ENCODE measurements at places on chromosomes 5 and 9. TPM values are rescaled to one million over a fixed set of nuclear protein-coding genes. Genes with fewer than 3 reads are reported as not detected.

SLC6A18 gene
- not detected for total RNA-seq

CDH12 gene
- total RNA-seq = not detected

COL23A1 gene
- not detected for total RNA-seq

NME5 gene
- total RNA-seq = not detected

ADCY2 gene
- not detected for total RNA-seq

- no peak overlapping the region for H3K4me3 ChIP-seq
- no peaks in the 10 kb centered on the region for H3K36me3 ChIP-seq
- no peaks in the 10 kb centered on the region for H3K27me3 ChIP-seq
Measured at GRCh38 chr9:115328677-115329076, 210.7 kb upstream of the TNC start.

GRCh38 chr9:93477397-93477796 lies 24.0 kb upstream of the FAM120AOS start:
- peaks cover 27% of the 10 kb centered on the region for H3K4me1 ChIP-seq
- no peak overlapping the region for H3K27ac ChIP-seq
- no peak overlapping the region for H3K4me3 ChIP-seq
- DNase-seq = no peak

DNA sequence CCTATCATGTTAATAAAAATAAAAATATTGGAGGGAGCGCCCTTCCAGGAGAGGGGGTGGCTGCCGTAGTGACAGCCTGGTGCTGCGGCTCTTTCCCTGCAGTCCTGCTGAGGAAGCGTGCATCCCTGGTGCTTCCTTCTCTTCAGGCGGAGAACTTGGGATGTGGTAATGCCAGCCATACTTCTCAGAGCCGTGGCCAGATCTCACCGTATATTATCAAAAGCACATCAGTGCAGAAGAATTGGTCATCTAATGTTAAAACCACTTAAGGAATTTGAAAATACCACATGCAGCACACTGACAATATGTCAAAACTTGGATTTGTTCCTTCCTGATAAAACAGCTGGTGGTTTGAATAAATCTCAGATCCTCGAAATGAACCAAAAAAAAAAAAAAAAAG lies 17.7 kb downstream of the C9orf40 start:
- H3K36me3 ChIP-seq = no peaks in the 10 kb centered on the region
- H3K27ac ChIP-seq = no peak overlapping the region
- no peaks in the 10 kb centered on the region for H3K4me1 ChIP-seq
- no peak for DNase-seq
- H3K4me3 ChIP-seq = no peak overlapping the region
- peaks cover 22% of the 10 kb centered on the region for H3K27me3 ChIP-seq

DNA sequence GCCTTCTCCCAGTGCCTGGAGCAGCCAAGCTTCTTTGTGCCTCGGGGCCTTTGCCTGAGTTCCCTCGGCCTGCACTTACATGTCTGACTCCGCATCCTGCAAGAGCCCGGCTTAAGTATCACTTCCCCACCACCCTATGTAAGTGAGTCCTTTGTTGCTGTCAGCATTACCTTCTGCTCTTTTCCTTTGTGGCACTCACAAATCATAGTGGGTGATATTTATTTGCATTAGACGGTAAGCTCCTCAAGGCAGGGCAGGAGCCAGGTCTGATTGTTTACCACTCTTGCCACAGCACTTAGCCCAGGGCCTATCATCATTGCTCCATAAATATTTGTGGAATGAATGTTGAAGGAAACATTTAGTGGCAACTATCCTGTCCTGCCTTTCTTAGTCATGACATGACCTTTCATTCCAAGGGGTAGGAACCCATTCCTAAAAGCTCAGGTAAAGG lies 4.8 kb downstream of the GM2A start:
- H3K36me3 ChIP-seq = peaks cover 14% of the 10 kb centered on the region
- DNase-seq = no peak
- H3K27me3 ChIP-seq = no peaks in the 10 kb centered on the region
- H3K4me1 ChIP-seq = peaks cover 31% of the 10 kb centered on the region
- H3K27ac ChIP-seq = no peak overlapping the region
- no peak overlapping the region for H3K4me3 ChIP-seq

DNA sequence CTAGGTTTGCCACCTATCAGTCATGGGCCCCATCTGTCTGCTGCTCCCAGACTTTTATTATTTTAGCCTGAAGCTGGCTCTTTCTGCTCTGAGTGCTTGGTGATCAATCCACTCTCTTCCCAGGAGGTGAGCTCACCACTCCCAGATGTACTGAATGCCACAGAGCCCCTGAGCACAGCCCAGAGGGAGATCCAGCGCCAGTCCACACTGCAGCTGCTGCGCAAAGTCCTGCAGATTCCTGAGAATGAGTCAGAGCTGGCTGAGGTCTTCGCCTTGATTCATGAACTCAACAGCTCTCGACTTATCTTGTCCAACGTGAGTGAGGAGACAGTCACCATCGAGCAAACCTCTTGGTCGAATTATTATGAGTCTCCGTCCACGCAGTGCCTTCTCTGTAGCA lies 36.0 kb downstream of the HMGXB3 start:
- H3K27me3 ChIP-seq = no peaks in the 10 kb centered on the region
- DNase-seq = no peak
- H3K36me3 ChIP-seq = peaks cover 82% of the 10 kb centered on the region
- H3K4me3 ChIP-seq = no peak overlapping the region
- no peaks in the 10 kb centered on the region for H3K4me1 ChIP-seq
- H3K27ac ChIP-seq = no peak overlapping the region

- peaks cover 2% of the 10 kb centered on the region for H3K27me3 ChIP-seq
- H3K4me3 ChIP-seq = no peak overlapping the region
- no peak for DNase-seq
Measured at GRCh38 chr9:134871697-134872340, 8.8 kb upstream of the FCN2 start.

GRCh38 chr5:57431759-57432158 lies 50.9 kb downstream of the ACTBL2 start:
- H3K36me3 ChIP-seq = no peaks in the 10 kb centered on the region
- no peak overlapping the region for H3K27ac ChIP-seq
- peaks cover 2% of the 10 kb centered on the region for H3K27me3 ChIP-seq
- no peak for DNase-seq

DNA sequence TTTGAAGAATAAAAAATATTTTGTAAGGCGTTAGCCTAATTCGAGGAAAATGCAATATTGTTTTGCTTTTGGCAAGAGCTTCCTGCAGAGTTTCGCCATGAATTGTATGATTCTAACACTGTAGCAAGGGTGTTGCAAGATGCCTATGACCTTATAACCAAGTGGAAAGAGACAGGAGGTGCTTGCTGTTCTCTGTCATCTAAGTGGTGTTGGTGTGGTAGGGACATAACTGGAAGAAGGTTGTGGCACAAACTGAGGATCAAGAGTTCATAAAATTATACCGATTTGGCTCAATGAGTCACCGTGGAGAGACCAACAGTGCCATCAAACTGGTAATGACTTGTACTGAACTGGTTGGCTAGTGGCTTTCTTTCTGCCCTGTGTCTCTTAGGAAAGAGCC lies 6.3 kb downstream of the STC2 start:
- H3K27ac ChIP-seq = no peak overlapping the region
- DNase-seq = no peak
- H3K27me3 ChIP-seq = peaks cover 2% of the 10 kb centered on the region
- peaks cover 92% of the 10 kb centered on the region for H3K36me3 ChIP-seq

DNA sequence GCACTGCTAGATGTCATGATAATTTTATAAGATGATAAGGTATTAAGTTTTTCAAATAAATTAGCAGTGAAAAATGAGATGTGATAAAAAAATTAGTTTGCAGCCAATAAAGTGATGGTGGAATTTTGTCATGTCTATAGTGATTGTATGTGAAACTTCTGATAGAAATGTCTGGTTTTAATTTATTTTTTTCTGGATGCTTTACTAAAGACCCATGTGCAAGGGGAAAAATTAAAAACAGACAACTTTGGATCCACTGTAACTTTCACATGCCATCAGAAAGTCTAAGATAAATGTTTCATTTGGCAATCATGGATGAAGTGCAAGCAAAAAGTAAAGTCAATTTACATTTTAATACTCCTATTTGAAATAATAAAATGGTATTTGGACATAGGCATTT lies 4.4 kb upstream of the NDUFS4 start:
- peaks cover 6% of the 10 kb centered on the region for H3K36me3 ChIP-seq
- H3K4me1 ChIP-seq = peaks cover 3% of the 10 kb centered on the region
- no peak overlapping the region for H3K4me3 ChIP-seq
- H3K27ac ChIP-seq = no peak overlapping the region
- DNase-seq = no peak

GRCh38 chr9:122944960-122945888 lies 4.4 kb downstream of the RABGAP1 start:
- peak overlapping the region; percentile 50 for H3K27ac ChIP-seq
- no peak for DNase-seq
- H3K4me1 ChIP-seq = peaks cover 48% of the 10 kb centered on the region
- H3K4me3 ChIP-seq = no peak overlapping the region
- H3K36me3 ChIP-seq = peaks cover 9% of the 10 kb centered on the region
- H3K27me3 ChIP-seq = no peaks in the 10 kb centered on the region

GRCh38 chr9:132585954-132586829 lies 3.8 kb downstream of the BARHL1 start:
- DNase-seq = no peak
- H3K4me1 ChIP-seq = peaks cover 7% of the 10 kb centered on the region
- no peaks in the 10 kb centered on the region for H3K36me3 ChIP-seq

DNA sequence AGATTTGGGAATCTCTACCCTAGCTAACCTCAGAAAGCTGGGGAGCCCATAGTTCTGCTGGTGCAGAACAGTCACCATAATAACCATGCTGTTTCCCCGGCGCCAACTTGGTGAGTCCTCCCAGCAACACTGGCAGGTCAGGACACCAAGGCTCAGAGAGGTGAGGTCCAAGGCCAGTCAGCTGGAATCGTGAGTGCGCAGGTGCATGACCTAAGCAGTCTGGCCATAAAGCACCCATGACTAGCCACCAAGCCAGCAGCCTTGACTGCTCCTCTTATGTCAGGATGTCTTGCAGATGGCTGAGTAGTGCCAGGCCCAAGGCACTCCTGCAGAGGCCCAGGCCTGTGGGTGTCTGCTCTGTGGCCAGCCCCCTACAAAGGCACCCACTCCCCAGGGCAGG lies 2.6 kb downstream of the RNF44 start:
- H3K36me3 ChIP-seq = peaks cover 29% of the 10 kb centered on the region
- H3K27ac ChIP-seq = peak overlapping the region; percentile 96
- peak overlapping the region; percentile 98 for H3K4me3 ChIP-seq
- no peak for DNase-seq
- H3K4me1 ChIP-seq = peaks cover 43% of the 10 kb centered on the region

- DNase-seq = no peak
- no peaks in the 10 kb centered on the region for H3K4me1 ChIP-seq
- H3K36me3 ChIP-seq = no peaks in the 10 kb centered on the region
- no peak overlapping the region for H3K27ac ChIP-seq
- H3K4me3 ChIP-seq = no peak overlapping the region
Measured at GRCh38 chr5:155091063-155091648, 77.6 kb downstream of the KIF4B start.

DNA sequence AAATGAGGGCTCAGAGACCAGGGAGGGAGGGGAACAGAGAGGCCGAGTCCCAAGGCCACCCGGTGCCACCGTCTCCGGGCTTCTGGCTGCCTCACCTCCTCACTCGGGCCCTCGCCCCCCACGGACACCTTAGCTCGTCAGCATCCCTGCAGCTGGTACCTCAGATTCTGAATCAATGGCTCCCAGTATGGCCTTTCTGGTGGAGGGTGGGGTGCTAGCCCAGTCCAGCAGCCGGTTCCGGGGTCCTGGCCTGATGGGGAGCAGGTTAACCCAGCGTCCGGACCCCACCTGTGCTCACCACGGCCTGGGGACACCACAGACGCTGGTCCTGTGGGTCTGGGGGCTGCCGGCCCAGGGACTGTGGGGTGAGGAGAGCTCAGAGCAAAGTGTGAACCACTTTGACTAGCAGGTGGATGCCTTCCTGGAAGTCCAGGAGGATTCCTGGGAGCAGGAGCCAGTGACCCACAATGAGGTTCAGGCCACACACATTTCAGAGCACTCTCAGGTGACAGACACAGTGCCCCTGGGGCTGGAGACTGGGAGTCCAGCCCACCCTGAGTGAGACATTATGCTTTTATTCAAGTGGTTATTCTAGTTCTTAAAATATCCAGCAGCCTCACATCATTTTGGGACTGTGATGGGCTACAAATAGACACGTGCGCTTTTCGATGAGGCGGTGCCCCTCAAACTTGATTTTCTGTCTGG lies 53.3 kb downstream of the AHRR start:
- no peak for DNase-seq
- H3K36me3 ChIP-seq = peaks cover 53% of the 10 kb centered on the region
- peak overlapping the region; percentile 71 for H3K4me3 ChIP-seq
- peaks cover 69% of the 10 kb centered on the region for H3K4me1 ChIP-seq
- H3K27me3 ChIP-seq = no peaks in the 10 kb centered on the region

DNA sequence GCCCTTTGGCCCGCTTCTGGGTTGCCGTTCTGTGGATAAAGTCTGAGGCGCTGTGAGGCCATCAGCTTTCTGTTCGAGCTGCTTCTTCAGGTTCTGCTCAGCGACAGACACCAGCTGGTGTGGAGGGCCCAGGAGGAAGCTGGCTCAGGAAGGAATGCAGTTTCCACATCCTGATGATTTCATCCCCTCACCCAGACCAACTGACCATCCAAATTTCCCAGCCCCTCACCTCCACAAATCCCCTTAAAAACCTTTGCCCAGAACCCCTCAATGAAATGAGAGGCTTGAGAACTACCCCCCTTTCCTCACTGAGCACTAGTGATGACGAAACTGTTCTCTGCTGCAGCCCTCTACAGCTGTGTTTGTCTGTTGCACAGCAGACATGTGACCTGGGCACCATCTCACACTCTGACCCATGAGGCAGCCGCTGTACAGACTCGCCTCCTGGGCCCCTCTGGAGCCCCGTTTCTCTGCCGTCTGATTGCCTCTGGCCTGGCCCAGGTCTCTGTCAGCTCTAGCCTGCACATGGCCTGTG lies 45.4 kb downstream of the SPATA31C2 start:
- H3K36me3 ChIP-seq = no peaks in the 10 kb centered on the region
- DNase-seq = no peak
- H3K4me3 ChIP-seq = no peak overlapping the region

- DNase-seq = no peak
- no peaks in the 10 kb centered on the region for H3K4me1 ChIP-seq
- peaks cover 40% of the 10 kb centered on the region for H3K27me3 ChIP-seq
- no peaks in the 10 kb centered on the region for H3K36me3 ChIP-seq
Measured at GRCh38 chr5:150305095-150305494, 2.4 kb upstream of the ARSI start.

DNA sequence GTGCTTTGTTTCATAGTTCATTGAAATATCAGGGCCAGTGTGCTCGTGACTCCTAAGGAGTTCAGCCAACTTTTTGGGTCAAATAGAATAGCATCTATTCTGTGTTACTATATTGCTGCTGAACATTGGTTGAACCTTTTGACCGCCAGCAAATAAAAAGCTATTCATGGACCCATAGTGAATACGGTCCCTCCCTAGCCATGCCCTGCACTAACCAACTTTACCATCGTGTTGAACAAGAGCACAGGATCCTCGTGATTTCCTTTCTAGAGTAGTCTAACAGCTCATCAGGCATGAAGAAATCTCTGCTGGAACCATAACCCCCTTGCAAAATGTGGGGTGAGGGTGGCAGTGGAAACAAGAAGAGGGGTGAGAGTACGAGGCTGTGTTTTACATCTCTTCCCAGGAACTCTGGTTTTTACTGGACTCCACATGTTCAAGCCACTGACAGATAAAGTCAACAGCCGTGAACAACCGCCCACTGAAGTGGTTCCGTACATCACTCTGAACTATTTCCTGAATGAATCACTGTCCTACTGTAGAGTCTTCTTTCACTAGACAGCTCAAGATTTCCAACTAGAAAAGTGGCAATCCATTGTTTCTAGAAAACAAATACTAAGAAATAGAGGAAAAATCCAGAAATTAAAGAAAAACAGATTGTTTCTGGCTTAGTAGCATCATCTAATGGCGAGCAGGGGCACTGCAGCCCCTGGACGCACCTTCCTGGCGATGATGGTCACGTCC lies 70.1 kb upstream of the SPATA31E1 start:
- H3K36me3 ChIP-seq = peaks cover 4% of the 10 kb centered on the region
- H3K27ac ChIP-seq = peak overlapping the region; percentile 52
- H3K4me1 ChIP-seq = peaks cover 32% of the 10 kb centered on the region
- H3K4me3 ChIP-seq = no peak overlapping the region
- no peak for DNase-seq
- H3K27me3 ChIP-seq = peaks cover 7% of the 10 kb centered on the region

Data from activated T-helper 2 cell treated with anti-CD3 and anti-CD28 coated beads, Interferon-gamma antibody, Interleukin-2, Interleukin-4, amounts not matched to agents 10 μg/mL and 5 μg/mL and 100 μg/mL, durations not matched to agents 14 hours and 24 hours and 36 hours (primary cell).